ENCODE measurements at places on chromosomes 12 and 14.

DNA sequence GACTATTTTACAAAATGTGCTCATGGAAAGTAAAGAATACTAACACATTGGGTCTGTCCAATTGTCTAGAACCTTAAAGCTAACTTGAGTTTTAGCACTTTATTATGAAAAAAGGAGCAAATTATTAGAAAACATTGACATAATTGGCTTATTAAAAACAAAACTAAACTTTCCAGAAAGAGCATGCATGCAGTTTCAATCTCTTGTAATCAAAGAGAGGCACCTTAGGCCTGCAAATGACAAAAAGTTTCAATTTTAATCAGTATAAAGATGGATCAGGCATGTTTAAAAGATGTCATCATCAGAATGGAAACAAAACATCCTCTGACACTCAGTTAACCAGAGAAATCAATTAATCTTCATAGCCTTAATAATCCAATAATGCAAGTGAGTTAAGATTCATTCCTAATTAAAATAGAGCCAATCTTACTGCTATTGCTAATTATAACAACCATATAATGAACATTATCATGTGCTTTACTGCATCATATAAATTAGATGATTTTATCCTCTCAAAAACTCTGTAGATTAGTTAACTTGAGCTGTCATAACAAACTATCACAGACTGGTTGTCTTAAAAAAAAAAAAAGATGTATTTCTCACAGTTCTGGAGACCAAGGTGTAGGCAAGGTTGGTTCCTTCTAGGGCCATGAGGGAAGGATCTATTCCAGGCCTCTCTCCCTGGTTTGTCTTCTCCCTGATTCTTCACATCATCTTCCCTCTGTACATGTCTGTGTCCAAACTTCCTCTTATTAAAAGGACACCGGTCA is 131.4 kb downstream of the RPAP3 start:
- DNase-seq: no peak

- DNase-seq: no peak
Observed at GRCh38 chr14:65850429-65851135, 438.1 kb downstream of the FUT8 start.

- no peak for DNase-seq
Observed at GRCh38 chr12:81206429-81206828, 128.6 kb downstream of the ACSS3 start.

DNA sequence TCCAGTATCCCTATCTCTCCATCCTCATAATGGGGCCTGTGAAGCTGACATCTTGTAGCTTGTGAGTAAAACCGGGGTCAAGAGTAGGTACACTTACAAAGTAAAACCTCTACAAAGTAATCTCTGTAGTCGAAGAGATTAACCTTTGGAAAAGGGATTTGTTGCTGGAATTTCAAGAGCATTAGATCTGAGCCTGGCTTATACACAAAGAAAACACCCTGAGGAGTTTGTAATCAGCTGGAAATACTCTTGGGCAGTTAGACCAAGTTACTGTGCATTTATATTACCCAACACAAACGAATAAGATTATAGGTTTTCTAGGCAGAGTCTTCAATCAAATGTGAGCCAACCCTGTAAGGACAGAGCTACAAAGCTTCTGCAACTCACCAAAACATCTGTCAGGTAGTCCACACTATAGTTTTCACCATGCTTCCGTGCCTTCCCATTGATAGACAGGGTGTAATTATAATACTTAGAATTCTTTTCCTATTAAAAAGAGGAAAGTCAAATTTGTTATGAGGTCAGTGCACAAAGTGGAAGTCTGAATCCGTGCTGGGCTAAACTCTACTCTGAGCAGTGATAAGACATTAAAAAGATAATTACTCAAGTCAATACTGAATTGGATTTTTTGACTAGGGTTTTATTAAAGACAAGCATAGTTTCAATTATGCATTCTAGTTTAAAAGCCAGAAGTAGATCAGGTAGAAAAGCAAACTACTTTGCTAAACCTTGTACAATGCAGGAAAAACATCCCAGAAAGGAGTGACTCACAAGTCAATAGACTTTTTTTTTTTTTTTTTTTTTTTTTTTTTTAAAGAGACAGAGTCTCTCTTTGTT is 14.6 kb downstream of the GNS start:
- no peak for DNase-seq

DNA sequence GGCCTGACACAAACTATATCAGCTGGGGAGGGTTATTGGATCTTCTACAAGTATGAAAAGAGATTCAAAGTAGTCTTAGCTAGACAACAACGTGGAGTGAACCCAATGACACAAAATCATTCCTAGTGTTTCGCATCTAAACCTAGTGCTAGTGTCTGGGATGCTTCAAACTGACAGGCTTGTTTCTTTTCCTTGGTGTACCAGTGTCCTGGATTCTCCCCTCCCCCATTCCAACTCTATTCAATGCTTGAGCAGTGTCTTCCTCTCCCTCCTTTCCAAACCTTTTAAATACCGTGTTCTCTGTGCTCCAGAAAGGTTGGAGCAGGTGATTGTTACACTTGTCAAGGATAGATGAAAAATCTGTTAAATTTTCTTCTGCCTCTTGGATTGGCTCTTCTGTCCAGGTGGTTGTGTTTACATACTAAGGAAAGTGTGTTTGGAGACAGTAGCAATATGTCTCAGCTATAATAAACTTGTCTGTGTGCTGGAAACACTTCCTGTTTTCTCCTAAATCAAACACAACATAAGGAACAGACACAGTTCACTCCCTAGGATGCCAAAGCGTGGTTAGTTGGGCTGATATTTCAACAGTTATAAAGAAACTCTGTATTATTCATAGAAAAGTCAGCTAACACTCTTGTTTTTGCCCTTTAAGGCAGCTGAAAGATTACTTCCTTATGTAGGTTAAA is 14.4 kb upstream of the GUCY2C start:
- DNase-seq: no peak

DNA sequence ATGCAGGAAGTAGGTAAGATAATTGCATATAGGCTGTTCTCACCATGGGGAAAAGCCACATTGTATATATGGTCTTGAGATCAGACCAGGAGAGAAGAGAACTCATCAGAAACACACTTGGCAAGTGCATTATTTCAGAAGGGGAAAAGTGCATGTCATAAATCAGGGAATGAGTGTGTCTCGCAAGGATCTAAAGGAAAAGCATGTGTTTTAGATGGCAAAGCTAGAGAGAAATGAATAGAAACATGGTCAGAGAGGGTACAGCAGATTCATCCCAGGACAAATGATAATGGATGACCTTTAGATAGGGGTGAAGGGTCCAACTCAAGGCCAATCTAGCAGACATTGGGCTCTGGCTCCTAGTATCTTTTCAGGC is 230.2 kb upstream of the NAV3 start:
- DNase-seq: no peak

DNA sequence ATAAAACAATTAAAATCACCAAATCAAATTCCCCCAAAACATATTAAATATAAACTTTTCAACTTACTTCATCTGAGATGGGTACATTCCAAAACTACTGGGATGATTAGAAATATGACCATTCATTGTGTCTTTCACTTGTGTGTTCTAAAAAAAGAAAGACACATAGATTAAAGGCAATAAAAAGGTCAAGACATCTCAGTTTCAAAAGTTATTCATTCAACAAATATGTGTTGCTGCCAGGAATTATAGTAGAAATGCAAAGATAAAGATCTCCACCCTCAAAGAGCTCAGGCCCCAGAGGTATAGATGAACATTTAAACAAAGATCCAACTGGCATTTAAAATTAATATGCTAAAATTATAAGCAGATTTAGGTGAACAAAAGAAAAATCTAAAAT is 106.4 kb downstream of the EPS8 start:
- no peak for DNase-seq

- no peak for DNase-seq
Observed at GRCh38 chr12:60281522-60281921, 685.7 kb downstream of the SLC16A7 start.

GRCh38 chr12:93361151-93361919 is 16.4 kb upstream of the NUDT4 start:
- no peak for DNase-seq

- DNase-seq: peak; percentile 47
Observed at GRCh38 chr12:93742110-93742934, 65.1 kb downstream of the CRADD start.

DNA sequence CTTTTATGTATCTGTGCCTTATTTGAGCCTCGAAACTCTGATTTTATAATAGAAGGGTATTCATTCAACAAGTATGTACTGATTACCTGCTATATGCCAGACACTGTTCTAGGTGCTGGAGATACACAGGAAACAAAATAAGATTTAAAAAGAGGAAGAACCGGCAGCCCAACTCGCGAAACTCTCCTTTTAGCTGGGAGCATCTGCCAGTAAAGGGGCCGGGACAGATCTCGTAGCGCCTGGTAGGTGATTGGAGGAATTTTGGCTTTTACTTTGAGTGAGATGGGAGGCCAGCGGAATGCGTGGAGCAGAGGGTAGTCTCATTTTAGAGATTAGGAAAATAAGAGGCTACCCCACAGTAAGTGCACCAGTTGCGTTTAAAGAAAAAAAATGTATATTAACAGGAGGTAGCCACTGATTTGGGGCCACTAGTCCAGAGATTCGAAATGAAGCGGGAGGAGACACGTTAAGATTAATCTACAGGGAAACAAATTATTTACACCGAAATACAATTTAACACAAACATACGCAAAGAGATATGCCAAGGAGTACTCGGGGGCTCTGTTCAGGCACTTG is 520 bp upstream of the MON2 start:
- no peak for DNase-seq

DNA sequence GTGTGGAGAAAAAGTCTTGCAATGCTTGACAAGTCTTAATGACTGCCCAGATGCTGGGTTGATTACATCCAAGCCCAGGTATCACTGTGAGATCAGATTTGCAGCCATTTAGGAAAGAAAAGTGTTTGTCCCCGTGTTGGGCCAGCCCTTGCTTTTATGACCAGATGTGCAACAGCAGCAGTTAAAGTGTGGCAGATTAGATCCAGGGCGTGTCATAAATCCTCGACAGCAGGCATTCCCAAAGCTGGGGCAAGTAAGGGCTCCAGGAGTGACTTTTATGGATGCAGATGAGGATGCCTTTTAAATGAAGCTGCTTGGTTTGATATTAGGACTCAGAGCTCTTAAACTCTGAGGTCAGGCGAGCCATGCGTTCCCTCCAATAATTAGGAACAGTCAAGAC is 1.7 kb downstream of the SMOC1 start:
- no peak for DNase-seq

GRCh38 chr12:81639196-81639595 is 120.0 kb downstream of the PPFIA2 start:
- no peak for DNase-seq

GRCh38 chr14:74207943-74208342 is 31.3 kb upstream of the VSX2 start:
- no peak for DNase-seq
